ENCODE measurements at places on chromosomes 1 and 21.

GRCh38 chr1:2480986-2481364 is 4.9 kb downstream of the PLCH2 start:
- DNase-seq = no peak

GRCh38 chr21:41241341-41241740 is 73.4 kb downstream of the BACE2 start:
- no peak for DNase-seq

GRCh38 chr21:29870814-29871213 is 69.0 kb downstream of the GRIK1 start:
- DNase-seq = no peak

DNA sequence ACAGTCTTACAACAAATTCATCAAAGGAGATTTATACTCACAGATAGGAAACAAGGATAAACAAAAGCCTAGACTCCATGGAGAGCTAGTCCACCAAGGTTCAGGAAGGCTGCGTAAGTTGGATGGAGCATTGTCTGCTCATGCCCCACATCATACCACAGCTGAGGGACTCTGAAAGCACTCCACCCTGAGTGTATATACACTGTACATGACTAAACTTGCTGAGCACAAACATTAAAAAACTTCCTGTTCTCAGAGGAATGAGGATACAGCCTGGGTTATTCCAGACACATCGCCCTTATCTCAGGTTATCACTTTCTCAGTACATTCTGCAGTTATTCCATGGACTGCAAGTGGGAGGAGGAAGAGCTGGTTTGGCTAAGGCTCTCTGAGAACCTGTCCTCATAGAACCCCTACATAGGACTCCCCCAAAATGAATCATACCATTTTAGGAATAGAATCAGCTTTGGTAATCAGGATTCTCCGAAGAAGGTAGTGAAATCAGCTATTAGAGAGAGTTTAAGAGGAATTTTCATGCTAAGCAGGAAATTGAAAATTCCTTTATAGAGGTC is 58.0 kb upstream of the PRMT6 start:
- no peak for DNase-seq

DNA sequence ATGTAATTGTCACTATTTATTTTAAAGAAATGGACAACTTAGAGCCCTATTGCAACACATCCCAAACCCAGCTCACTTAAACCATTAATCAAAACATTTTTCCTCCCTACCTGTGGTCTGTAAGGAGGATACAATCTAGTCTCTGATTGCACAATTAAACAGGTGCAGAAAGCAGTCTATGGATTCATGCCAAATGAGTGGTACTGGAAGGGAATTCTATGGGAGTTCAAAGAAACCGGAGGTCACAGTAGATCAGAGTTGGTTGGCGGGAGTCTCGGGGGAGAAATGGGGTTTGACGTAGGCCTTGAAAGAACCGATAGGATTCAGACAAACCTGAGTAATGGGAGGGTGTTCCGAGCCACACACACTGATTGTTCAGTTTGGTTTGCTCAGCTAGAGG is 314.9 kb downstream of the KIF26B start:
- DNase-seq = no peak

GRCh38 chr1:17007121-17007520 is 4.6 kb downstream of the ATP13A2 start:
- DNase-seq = no peak

GRCh38 chr1:192316942-192317450 is at the start of gene RGS21:
RGS21 (plus strand) TSS chr1:192316992; CDS start chr1:192343037, 26,045 bp downstream.
- DNase-seq = peak; percentile 46

GRCh38 chr1:54610601-54611580 is 12.4 kb downstream of the FAM151A start:
- no peak for DNase-seq

GRCh38 chr1:180309338-180309737 is 79.3 kb downstream of the LHX4 start:
- DNase-seq = peak; percentile 45

DNA sequence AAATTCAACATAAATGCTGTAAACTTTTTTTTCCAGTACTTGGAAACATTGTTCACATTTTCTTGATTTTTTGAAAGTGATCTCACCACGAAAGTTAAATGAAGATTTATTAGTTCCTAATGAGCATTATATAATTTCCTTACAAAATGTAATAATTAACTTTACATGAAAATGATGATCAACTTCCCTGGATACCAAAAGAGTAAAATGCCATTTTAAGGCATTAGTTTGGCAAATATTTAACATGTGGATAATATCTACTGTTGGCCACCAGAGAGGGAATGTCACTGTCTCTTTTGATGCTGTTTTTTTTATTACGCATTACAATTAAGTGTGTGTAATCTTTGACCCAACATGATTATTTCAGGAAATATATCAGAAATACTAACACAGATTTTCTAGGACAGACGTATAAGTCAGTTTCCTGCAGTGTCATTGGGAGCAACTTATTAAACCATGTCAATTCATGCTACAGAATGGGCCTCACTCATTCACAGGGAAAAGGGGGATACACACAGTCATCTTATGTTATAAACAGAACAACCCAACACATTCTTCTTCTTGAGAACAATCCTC is 903.9 kb upstream of the ADGRL2 start:
- DNase-seq = no peak

GRCh38 chr21:29385934-29386520 is 87.3 kb downstream of the BACH1 start:
- no peak for DNase-seq

DNA sequence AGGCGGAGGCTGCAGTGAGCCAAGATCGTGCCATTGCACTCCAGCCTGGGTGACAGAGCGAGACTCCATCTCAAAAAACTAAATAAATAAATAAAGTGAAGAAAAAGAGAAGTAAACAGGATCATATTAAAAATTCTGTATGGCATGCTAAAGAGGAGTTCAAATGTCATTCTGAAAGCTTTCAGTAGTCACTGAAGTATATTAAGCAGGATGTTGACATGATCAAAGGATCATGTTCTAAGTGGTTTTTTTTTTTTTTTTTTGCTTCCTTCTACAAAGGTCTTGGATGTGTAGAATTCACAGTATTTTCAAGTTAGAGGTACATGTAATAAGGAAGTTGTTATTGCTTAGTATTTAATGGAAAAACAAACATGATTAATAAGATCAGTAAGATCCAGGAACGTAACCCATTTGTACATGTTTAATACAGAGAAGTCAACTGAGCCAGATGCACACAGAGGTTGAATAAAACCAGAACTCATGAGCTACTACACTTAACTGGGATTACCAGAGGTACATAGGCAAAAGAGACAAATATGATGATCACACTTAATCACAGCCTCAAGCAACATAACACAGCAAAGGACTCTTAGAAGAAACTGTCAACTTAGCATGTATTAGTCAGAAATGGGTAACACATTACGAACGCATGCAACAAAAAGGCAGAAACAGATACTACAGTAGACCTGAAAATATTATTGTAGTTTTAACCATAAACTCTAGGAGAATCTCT is 12.2 kb downstream of the CDC42BPA start:
- DNase-seq = no peak

DNA sequence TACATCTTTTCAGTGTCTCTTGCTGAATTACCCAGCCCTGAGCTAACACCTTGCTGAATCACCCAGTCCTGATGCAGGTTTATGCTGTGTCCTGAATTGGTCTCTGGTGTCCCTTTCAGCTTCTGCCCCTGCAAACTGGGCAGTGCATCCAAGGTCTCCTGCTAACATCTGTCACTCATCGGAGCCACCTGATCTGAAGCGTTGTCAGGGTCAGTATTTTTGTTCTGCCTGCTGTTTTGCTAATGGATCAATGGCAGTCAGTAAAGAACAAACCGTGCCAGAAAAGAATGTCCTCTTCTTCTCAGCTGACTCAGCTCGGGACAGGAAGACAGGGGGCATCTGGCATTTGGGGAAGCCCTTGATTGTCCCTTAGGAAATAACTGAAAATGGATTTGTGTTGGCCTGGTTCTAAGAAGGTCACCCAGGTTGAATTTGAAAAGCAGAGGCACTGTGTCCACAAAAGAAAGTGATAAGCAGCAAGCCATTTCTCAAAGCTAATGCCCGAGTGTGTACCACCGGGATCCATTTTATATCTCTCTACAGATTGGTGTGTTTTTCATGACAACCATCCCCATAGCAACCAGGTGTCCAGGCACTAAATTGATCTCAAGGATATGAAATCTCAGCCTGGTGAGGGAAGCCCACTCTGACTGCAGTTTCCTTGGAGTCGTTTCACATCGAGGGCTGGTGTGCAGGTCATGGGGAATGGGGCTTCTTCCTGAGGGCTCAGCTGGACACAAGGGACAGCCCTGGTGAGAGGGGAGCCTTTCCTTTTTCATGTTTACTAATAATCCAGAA is 109.7 kb upstream of the IRF2BP2 start:
- DNase-seq = no peak

GRCh38 chr1:62304975-62305374 is 14.3 kb downstream of the KANK4 start:
- DNase-seq = no peak

Measured in fibroblast of skin of left quadriceps (primary cell).